Stimulated activated CD8-positive, alpha-beta memory T cell treated with anti-CD3 and anti-CD28 coated beads, Interleukin-7, amount 100 ng/mL, for 4 hours (primary cell): ENCODE measurements at places on chromosomes 6 and 20.

- peak; percentile 19 for DNase-seq
Measured at GRCh38 chr20:44218446-44218845, 7.9 kb upstream of the OSER1 start.

- no peak for DNase-seq
Measured at GRCh38 chr6:109794201-109794923, 103.3 kb downstream of the FIG4 start.

- DNase-seq = no peak
Measured at GRCh38 chr20:14410869-14411555, 73.6 kb upstream of the FLRT3 start.

DNA sequence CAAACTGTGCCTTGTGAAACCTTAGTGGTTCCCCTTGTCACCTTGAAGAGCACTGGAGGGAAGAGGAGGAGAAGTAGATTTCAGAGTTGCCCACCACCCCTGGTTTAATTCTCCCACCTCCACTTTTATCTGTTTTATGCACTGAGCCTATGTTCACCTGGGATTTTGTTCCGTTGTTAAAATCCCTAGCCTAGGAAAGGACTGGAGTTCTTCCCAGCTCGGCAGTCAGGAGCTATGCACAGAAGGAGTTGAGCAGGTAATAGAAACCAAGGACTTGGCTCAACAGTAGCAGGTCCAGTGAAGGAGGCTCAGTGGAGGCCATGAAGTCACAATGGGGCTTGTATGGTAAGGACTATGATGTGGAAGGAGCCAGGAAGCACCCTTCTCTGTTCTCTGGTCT is 290.3 kb upstream of the PRND start:
- DNase-seq = no peak

GRCh38 chr20:51412333-51412871 is 130.1 kb downstream of the NFATC2 start:
- DNase-seq = no peak

DNA sequence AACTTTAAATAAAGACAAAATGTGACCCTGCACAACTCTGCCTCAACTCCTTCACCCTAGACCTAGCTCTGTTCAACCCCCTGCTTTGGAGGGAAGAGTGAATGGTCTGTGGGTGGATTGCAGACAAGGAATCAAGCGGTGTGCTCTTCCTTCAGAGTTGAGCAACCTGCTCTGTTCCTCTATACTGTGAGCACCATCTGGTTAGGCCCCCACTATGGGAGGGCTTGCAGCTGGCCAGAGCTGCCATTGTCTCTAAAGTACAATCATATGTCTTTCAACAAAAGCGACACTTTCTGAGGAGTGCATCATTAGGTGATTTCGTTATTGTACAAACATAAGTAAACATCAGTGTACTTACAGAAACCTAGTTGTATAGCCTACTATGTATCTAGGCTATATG is 406.1 kb upstream of the MARCKS start:
- no peak for DNase-seq

- DNase-seq = no peak
Measured at GRCh38 chr6:30727920-30728553, 7.9 kb downstream of the TUBB start.
